Endodermal cell (in vitro differentiated cells): ENCODE measurements at places on chromosomes 16 and 17. TPM values are rescaled to one million over a fixed set of nuclear protein-coding genes. Genes with fewer than 3 reads are reported as not detected.

The SLC6A4 gene
- 1.8 TPM in 2 replicates for total RNA-seq

The PTGES3L gene
- 7.1 and 7.9 TPM in 2 replicates for total RNA-seq

The FMNL1 gene
- 3.5 to 4.3 TPM (median 4.2 TPM) in 3 replicates for total RNA-seq

The INTS2 gene
- 22.3 and 23.8 TPM in 2 replicates for total RNA-seq

- peak; percentile 50 for DNase-seq
Observed at GRCh38 chr16:78275420-78275819, 176.0 kb downstream of the WWOX start.

DNA sequence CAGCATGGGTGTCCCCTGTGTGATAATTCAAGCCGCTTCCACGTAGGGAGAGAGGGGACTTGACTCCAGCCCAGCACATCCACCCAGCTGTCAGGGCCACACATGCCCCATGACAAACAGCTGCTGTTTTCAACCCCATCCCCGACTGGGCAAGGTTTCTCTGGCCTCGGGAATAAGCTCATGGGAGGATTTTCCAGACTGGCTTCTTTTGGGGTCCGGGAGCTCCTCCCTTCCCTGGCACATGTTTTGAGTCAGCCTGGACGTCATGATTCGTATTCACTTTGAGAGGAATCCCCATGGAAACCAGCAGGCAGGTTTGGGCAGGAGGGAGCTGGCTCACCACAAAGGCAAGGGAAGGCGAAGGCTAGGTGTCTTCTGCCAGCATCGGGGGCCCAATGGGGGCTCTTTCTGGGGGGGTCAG is 156.4 kb downstream of the CMIP start:
- no peak for DNase-seq

DNA sequence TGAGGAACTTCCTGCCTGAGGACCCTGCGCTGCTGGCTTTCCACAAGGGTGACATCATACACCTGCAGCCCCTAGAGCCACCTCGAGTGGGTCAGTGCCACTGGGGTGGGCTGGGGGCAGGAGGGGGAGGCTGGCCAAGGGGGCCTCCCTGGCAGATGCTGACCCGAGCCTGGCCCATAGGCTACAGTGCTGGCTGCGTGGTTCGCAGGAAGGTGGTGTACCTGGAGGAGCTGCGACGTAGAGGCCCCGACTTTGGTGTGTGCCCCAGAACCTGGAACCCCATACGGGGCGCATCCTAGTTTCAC is 26.7 kb upstream of the ALKBH5 start:
- DNase-seq: no peak

DNA sequence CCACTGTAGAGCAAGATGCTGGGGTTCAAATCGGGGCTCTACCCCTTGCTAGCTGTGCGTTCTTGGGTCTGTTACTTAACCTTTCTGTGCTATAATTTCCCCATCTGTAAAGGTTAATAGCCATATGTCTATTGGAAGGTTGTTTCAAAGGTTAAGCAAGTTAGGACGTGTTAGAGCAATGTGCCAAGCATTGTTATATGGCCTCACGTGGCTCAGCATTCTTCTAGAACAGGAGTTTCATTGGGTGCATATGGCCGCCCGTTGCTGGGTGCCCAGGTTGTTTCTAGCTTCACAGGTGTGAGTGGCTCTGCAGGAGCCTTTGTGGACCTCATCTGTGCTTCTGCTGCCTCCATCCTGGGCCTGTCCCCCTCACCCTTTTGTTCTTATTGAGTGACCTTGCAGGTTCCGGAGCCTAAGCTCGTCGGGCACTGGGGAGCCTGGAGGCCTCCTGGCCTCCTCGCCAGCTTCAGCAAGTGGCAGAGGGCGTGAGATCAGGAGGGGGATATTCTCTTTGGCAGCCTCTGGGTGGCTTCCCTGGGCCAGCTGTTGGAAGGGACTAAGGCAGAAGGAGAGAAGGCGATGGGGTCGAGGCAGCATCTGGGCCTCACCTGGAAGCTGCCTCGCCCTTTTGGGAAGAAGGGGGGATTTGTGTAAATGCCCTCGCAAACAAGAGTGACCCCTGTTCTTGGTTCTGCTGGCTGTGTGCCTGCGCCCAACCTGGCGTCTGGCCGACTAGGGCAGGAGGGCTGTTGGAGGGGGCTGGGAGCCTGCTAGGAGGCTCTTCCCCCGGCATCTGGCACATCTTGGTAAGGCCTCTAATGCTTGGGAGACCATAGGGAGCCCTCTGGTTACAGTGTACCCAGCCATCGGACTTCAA is 80.2 kb upstream of the CIBAR2 start:
- DNase-seq: no peak
